Activated naive CD8-positive, alpha-beta T cell treated with anti-CD3 and anti-CD28 coated beads, Interleukin-2, amount 10 ng/mL, durations not matched to agents 7 days and 5 days (primary cell): ENCODE measurements at places on chromosomes 11 and 22. TPM values are rescaled to one million over a fixed set of nuclear protein-coding genes. Genes with fewer than 3 reads are reported as not detected.

The RFPL1 gene
- not detected for total RNA-seq

The GNG3 gene
- total RNA-seq = not detected

The HORMAD2 gene
- total RNA-seq = 0.14 TPM

The SAA4 gene
- not detected for total RNA-seq

The PDE3B gene
- total RNA-seq = 117 TPM

The FAM180B gene
- not detected for total RNA-seq

The LAYN gene
- 24.0 TPM for total RNA-seq

The MPZL3 gene
- 29.8 TPM for total RNA-seq

The MPPED1 gene
- total RNA-seq = not detected

The MIOX gene
- total RNA-seq = not detected

The PKNOX2 gene
- not detected for total RNA-seq

The SRRD gene
- 19.2 TPM for total RNA-seq

The SCGB1A1 gene
- total RNA-seq = not detected

The RIMBP3B gene
- 1.1 TPM for total RNA-seq

The SORL1 gene
- total RNA-seq = 195 TPM

The MGAT3 gene
- total RNA-seq = 7.2 TPM

The WBP2NL gene
- total RNA-seq = 2.6 TPM

The NPAS4 gene
- 0.23 TPM for total RNA-seq

The PISD gene
- 26.1 TPM for total RNA-seq

The MYOD1 gene
- total RNA-seq = not detected

The TRIM3 gene
- 11.8 TPM for total RNA-seq

The MPZL2 gene
- 8.2 TPM for total RNA-seq

The POU2AF1 gene
- total RNA-seq = 1.9 TPM

The KRTAP5-1 gene
- not detected for total RNA-seq

The FEN1 gene
- total RNA-seq = 87.1 TPM

The LMO1 gene
- not detected for total RNA-seq

The KCNK4 gene
- not detected for total RNA-seq

The ST14 gene
- 0.51 TPM for total RNA-seq

The CHRNA10 gene
- total RNA-seq = 3.2 TPM

The LSP1 gene
- 453 TPM for total RNA-seq

The DAGLA gene
- 0.08 TPM for total RNA-seq

The OR56A1 gene
- total RNA-seq = not detected

The IGLL1 gene
- not detected for total RNA-seq
